ENCODE measurements at places on chromosomes 5 and 9.

DNA sequence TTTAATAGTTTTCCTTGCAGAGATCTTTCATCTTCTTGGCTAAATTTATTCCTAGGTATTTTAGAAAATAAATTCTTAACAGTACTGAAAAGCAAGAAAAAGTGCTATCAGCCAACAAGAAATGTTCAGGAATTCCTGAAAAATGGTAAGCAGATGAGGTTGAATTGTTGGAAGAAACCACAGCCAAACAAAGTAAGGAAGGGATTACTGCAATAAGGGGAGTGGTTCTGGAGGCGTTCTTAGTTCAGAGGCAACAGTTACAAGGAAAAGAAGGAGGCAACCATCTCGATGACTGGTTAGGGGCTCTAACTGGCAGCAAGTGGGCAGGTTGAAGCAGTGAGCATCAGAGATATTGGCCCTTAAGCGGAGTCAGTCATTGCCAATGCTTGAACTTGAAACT lies 12.8 kb upstream of the OR13J1 start:
- H3K36me3 ChIP-seq: no peaks in the 10 kb centered on the region
- DNase-seq: no peak
- no peak overlapping the region for H3K27ac ChIP-seq
- H3K27me3 ChIP-seq: peaks cover 43% of the 10 kb centered on the region
- no peaks in the 10 kb centered on the region for H3K4me1 ChIP-seq
- no peak overlapping the region for H3K4me3 ChIP-seq

- H3K36me3 ChIP-seq: no peaks in the 10 kb centered on the region
- no peaks in the 10 kb centered on the region for H3K27me3 ChIP-seq
- peaks cover 2% of the 10 kb centered on the region for H3K4me1 ChIP-seq
- H3K4me3 ChIP-seq: no peak overlapping the region
- no peak for DNase-seq
Observed at GRCh38 chr5:673831-674629, 19.1 kb downstream of the TPPP start.

DNA sequence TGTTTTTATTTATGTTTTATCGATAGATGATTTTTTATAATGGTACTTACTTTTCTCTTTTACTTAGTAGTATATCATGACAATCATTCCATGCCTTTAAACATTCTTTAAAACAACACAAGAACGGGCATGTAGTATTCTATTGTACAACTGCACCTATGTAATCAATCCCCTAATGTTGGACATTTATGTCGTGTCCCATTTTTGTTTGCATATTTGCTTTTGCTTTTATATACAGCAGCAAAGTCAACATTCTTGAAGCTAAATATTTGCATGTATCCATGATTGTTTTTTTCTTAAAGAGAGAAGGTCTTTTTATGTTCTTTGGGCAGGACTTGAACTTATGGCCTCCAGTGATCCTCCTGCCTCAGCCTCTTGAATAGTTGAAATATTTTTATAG lies 527.0 kb upstream of the CLINT1 start:
- no peaks in the 10 kb centered on the region for H3K36me3 ChIP-seq
- no peaks in the 10 kb centered on the region for H3K27me3 ChIP-seq
- H3K4me1 ChIP-seq: peaks cover 3% of the 10 kb centered on the region
- no peak for DNase-seq

GRCh38 chr5:119049824-119050449 lies 20.9 kb upstream of the DMXL1 start:
- no peak for DNase-seq
- H3K27ac ChIP-seq: no peak overlapping the region
- no peak overlapping the region for H3K4me3 ChIP-seq
- H3K4me1 ChIP-seq: no peaks in the 10 kb centered on the region
- H3K36me3 ChIP-seq: no peaks in the 10 kb centered on the region

Data from T-helper 2 cell treated with Interferon-gamma antibody and Interleukin-4, amounts not matched to agents 5 μg/mL and 100 μg/mL, for 36 hours (primary cell).